ENCODE measurements at places on chromosomes 7 and 10. TPM values are rescaled to one million over a fixed set of nuclear protein-coding genes. Genes with fewer than 3 reads are reported as not detected.
A peak's percentile ranks its signal among the peaks of the same experiment; 100 is the strongest.

DNA sequence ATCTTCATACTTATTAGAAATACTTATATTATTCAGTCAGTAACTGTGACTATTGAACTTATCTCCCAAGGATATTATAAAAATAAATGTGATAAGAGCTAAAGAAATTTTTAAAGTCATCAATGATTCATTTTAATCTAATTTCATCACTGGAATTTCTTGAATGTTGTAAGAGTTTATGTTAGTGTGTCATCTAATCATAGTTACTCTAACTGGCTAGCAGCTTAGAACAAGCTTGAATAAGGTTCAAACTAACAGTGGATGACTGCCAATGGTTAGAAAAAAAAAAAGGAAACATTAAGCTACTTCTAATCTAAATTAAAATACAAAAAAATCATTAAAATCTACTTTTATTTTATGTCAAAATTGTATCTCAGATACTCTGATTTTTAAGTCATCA lies 1066.3 kb downstream of the CNTNAP2 start:
- no peak for DNase-seq

DNA sequence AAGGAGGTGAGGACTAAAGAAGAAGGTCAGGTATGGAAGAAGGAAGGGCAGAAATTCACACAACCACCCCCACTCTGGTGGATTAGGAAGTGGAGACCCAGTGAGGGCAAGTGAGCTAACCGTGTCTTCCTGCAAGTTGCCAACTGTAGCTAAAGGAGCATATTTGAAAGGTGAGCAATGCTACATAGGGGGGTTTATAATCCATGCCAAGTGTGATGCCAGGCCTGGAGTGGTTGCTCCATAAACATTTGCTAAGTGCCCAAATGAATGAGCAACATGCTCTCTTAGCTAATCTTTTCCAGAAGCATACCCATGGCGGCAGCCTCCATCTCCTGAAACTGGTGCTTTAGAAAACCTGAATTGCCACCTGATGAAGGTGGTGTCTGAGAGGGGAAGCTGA lies 121.6 kb downstream of the LRRC18 start:
- DNase-seq: no peak

- no peak for DNase-seq
These were observed 4.5 kb upstream of the DNMBP start for GRCh38 chr10:100014071-100014762.

DNA sequence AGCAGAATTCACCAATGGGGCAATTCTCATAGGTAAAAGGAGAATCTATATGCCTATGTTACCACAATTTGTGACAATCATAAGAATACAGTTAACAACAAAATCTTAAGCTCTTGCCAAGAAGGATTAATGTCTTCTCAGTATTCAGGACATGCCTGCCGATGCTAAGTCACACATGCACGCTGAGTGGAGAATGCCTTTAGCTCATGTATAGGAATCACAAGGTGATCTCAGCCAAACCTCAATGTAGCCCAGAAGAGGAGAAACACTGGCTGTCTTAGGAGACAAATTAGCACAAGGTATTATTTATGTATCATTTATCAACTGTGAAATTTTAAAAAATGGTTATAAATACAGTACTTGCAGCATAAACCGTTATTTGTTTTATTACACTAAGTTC lies 2.7 kb downstream of the HTR7 start:
- no peak for DNase-seq

GRCh38 chr10:104274762-104275721 lies 6.1 kb downstream of the GSTO2 start:
- DNase-seq: peak; percentile 94

- DNase-seq: no peak
These were observed 59.3 kb upstream of the VWC2 start for GRCh38 chr7:49714182-49714581.

The GIMAP7 gene
- not detected for total RNA-seq

The ACTL6B gene
- total RNA-seq: 0.90 TPM

The GIMAP2 gene
- not detected for total RNA-seq

The SH3PXD2A gene
- 6.8 TPM for total RNA-seq

The MKX gene
- 0.96 TPM for total RNA-seq

The DMBT1 gene
- total RNA-seq: 0.10 TPM

The SLC29A3 gene
- 6.9 TPM for total RNA-seq
